ENCODE measurements at places on chromosomes 11 and 22.

GRCh38 chr11:65362320-65362931 lies 7.9 kb downstream of the TIGD3 start:
- peak; percentile 18 for DNase-seq

GRCh38 chr11:104254347-104254746 lies 90.4 kb upstream of the PDGFD start:
- no peak for DNase-seq

- no peak for DNase-seq
Observed at GRCh38 chr11:87143641-87144040, 105.9 kb downstream of the TMEM135 start.

DNA sequence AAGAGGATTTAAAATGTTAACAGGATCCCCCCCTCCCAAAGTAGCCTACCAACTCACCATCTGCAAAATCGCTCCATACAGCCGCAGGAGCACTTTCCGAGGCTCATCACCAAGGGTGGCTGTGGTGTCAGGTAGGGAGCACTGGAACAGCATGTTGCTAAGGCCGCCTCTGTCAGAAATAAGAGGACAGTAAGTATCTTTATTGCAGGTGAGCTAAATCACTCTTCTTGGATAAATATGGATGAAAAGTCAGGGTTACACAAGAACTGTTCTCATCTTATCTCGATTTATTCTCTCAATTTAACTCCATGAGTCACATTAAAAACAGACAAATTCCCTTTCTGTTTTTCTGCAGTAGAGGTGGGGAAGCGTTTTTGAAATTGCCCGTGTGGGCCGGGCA lies 24.2 kb downstream of the CHKA start:
- DNase-seq: no peak

- no peak for DNase-seq
Observed at GRCh38 chr11:113488931-113489351, 13.7 kb upstream of the DRD2 start.
